ENCODE measurements at places on chromosomes 6 and 20. TPM values are rescaled to one million over a fixed set of nuclear protein-coding genes. Genes with fewer than 3 reads are reported as not detected.

PTK7 gene
- total RNA-seq, result 45.4 TPM

TRIM15 gene
- total RNA-seq, result not detected

DNA sequence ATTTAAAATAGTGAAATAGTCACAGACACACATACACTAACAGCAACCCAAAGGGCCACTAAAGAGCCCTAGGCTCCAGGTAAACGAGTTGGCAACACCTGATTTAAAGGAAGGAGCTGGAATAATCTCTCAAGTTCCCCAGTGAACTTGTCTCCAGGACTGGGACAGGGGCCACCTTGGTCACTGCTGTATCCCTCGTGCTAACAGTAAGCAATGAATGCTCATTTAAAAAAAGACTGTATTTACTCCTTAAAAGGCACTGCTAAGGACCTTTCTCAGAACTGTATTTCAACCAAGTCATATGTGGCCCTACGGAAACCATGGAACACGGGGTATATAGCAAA is 1.3 kb downstream of the DIDO1 start:
- no peak for DNase-seq

- DNase-seq, result no peak
Observed at GRCh38 chr6:11497881-11498280, 39.7 kb upstream of the TMEM170B start.

Measured in Caki2 (cell line).